ENCODE measurements at places on chromosomes 1 and 21.

- DNase-seq: no peak
Observed at GRCh38 chr1:59045636-59046035, 251.3 kb upstream of the FGGY start.

- DNase-seq: no peak
Observed at GRCh38 chr1:92094090-92094489, 13.9 kb downstream of the BTBD8 start.

- no peak for DNase-seq
Observed at GRCh38 chr1:240732390-240732789, 120.4 kb upstream of the GREM2 start.

- no peak for DNase-seq
Observed at GRCh38 chr1:29576510-29576909, 340.2 kb downstream of the PTPRU start.

- DNase-seq: no peak
Observed at GRCh38 chr1:234295068-234295467, 78.2 kb upstream of the COA6 start.

- DNase-seq: no peak
Observed at GRCh38 chr1:236920286-236920894, 83.9 kb downstream of the MT1HL1 start.

- no peak for DNase-seq
Observed at GRCh38 chr1:178627037-178627436, 98.0 kb upstream of the RALGPS2 start.

- DNase-seq: no peak
Observed at GRCh38 chr1:229058729-229059128, 212.2 kb upstream of the RAB4A start.

DNA sequence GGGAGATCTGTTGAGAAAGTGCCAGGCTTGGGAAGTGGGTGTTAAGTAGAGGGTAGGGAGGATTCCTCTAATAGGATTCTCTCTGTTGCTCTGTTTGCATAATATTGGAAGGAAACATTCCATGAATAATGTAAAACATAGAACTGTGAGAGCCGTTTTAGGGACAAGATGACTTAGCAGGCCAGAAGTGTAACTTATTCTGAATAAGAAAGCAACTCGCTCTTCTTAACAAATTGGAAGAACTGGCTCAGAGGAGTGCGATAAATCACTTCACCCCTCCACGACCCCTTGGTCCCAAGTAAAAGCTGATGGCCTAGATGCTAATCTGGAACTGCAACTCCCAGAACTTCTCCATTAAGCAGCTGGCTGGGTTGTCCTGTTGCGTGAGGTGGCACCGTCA is 19.1 kb downstream of the SIM2 start:
- DNase-seq: no peak

DNA sequence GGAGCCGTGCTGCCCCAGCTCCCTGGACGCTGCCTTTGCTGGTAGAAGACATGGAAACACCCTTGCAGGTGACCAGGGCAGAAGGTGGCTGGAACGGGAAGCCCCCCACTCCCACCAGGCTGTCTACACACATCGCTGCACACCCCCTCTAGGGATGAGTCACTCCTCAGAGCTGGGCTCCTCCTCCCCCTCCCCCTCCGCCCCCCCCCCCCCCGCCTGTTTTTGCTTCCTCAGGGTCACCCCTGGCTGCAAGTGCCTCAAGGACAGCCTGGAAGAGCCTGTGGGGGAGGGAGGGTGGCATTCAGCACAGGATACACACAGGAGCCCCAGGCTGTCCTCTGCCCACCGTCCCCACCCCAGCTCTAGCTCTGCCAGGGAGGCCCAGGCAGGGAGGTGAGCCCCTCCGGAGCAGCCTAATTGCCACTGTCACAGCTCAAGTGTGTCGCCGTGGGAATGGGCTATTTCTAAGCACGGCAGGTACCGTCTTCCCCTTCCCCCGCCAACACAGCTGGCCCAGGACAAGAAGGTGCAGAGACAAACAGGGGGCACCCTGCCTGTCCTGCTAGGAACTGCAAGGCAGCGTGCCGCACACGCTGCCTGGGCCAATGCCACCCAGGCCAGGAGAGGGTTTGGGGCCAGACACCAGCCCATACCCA is 2.5 kb downstream of the FNDC10 start:
- no peak for DNase-seq

DNA sequence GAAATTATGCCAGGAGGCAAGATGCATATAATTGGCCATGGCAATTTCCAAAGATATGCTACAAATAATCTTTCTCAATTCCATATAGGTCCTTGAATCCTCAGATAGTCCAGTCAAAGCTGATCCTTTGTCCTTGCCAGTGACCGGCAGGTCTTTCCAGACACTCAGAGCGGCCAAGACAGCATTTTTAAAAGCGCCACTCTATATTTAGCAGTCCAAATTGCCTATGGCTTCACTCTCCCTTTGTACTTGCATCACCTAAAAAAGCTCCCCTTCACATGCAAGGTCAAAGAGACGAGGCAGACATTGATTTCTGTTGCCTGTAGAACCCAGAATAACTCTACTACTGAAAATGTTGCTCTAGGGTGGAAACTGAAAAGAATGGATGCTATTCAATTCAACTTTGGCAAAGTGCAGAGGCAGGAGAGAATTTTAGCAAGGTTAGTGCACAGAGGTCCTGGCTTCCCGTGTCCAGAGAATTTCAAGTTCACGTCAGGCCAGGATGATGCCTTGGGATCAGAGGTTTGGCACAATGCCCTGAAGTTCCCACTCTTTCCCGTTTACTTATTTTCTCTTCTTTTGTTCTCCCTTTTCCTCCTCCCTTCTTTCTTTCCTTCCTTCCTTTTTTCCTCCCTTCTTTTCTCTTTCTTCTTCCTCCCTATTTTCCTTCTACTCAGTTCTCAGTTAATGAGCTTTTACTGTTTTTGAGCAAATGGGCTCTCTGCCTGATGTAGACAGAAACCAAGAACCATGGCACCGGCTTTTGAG is 108.5 kb downstream of the KCNK1 start:
- no peak for DNase-seq

- DNase-seq: no peak
Observed at GRCh38 chr1:91924146-91924545, 25.1 kb upstream of the BRDT start.

- no peak for DNase-seq
Observed at GRCh38 chr21:28239340-28239739, 753.3 kb downstream of the LTN1 start.

DNA sequence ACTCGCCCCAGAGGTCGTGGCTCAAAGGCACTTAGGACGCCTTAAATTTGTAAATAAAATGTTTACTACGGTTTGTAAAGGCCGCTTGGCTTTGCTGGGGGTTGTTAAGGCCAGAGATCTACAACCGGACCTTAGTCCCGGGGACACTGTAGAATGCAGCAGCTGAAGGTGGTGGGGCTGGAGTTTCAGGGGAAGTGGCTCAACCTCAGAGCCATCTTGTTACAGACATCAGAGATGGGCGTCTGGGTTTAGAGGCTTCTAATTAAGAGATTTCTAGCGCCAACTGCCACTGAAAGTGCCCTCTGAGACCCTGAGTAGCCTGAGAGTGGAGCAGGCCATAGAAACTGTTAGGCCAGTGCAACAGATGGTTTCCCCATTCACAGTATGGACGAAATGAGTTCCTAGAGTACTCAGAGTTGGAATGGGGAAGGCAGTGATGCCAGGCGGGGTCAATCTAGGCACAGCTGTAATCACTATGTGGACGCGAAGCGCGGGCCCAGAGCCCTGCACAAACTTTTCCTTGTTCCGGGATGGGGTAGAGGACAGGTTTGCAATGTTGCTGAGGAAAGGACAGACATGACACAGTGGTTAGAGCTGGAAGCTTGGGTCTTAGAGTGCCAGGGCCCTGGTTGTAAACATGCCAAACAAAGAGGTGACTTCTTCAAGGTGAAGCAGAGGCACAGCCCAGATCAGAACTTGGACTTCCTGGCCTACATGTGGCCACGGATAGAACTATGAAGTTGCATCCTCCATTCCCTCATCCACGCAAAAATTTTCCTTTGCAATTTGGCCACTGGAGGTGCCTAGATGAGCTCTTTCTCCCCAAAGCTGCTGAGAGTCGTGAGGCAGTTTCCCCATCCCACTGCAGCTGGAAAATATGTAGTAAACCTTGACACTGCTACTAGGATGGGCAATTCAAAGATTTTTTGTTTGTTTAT is 6.0 kb downstream of the HLX start:
- DNase-seq: no peak

DNA sequence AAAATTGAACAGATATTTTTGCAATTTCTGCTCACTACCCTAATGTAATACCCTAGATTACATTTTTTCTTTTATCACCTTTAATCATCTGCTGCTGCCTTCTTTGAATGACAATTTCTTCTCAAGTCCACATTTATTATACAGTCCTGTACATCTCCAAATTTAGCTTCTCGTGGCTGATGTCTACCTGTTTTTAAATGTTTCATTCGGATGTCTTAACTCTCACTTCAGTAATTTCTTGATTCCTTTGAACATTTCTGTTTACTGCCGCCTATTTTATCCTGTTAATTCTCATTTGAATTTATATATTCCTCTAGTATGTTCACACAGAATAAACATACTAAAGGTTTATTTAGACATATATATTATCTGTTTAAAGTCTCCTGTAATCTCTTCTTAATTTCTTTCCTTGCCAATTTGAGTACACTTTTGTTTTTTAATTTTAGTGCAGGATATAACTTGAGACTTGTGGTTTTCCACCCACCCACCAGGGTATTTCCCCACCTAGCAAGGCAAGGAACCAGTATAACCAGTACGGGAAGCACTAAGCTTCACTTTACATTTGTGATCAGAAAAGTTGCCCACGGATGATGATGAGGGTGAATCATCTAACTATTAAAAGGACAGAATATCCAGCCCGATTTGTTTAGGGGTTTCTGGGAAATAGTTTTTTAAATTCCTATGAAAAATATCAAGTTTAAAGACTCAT is 12.7 kb downstream of the INSL5 start:
- DNase-seq: no peak

DNA sequence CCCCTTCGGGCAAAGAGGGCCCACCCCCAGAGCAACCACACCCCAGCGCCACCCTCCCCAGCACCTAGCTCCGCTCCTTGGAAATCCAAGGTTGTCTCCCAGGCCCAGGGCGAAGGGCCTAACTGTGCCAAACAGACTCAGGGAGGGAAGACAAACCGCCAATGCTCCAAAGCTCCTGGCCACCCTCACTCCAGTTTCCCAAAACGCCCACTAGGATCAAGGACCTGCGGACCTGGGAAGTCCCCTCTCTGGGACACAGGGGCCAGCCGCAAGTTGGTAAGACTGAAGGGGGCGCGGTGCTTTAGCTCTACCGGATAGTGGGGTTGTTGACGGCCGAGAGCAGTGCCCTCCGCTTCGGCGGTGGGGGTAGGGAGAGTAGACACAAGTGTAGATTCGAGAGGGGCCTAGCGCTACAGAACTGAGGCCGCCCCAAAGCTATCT is 581 bp downstream of the IRF6 start:
- DNase-seq: no peak

GRCh38 chr1:63023171-63023570 is 239.2 kb downstream of the ATG4C start:
- DNase-seq: no peak

- no peak for DNase-seq
Observed at GRCh38 chr21:37619464-37619974, 252.9 kb downstream of the DYRK1A start.

DNA sequence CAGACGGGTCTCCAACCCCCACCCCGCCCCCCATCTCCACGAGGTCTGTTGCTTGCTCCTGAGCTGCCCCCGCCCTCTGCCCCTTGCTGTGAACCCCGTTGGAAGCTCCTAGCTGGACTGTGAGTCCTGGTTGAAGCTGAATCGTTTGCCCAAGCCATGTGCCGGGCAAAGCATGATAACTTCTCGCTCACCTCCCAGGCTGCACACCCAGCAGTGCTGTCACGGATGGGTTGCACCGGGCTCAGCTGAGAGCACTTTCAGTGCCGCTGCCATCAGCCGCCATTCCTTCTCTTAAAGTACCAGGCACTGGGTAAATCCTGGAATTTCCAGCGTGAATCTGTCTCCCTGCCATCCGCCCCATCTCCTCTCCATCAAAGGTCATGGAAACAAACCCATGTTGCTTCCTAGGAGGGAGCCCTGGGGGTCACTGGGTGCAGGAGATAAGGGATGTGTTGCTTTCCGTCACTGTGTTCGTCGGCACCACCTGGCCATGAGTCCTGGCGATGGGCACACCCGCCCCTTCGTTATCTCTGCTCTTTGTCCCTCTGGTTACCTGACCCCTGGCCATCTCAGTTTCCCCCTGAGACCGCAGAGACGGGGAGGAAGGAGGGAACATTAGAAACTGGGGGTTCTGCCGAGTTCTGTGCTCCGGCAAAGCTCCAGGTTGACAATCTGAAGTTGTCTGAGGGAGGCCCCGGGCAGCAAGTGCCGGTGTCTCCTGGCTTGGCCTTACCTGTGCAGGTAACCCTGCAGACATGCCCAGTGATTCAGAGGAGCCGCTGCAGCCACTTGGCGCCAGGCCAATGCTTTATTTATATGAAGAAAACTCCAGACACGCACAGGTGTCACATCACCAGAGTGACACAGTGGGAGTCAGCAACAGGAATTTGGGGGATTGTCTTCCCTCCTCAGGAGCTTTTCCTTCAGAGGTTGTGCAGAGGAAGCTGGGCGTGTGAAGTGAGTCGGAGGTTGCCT is 2.7 kb downstream of the PDE9A start:
- DNase-seq: no peak

DNA sequence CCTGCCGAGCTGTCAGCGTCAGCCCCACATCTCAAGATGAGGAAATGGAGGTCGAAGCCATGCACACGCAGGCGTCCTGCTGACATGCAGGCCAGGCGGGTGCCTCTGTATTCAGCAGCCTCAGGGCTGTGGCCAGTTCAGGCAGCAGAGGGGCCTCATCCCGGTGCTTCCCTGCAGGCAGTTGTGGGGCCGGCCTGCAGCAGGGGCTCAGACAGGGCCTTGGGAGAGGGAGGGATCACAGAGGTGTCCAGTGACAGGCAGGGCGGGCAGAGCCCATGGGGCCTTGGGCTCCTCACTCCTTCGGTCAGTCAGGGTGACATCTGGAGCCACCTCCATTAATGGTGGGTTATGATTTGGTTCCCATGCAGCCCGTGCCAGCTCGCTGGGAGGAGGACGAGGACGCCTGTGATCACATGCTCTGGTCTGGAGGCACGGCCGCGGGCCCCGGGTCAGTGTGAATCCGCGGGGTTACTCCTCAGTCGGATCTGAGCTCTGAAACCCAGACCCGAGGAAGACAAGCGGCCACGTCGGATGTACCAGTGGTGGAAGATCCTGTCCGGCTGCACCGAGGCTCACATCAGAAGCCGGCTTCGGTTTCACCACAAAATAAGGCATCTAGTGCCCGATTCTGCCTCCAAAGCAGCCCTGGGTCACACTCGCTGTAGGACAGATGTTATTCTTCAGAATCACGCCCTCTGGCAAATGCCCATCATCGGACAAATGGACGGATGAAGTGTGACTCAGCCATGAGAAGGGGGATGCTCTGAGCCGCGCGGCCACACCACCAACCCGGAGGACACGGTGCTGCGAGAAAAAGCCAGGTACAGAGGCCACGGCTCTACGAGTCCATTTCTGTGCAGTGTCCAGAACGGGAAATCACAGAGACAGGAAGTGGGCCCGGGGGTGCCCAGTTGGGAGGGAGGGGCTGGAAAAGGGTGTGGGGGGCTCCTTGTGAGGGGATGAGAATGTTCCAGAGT is 33.4 kb downstream of the KRTAP10-1 start:
- DNase-seq: no peak

Data from CD4-positive, alpha-beta T cell treated with Interferon gamma for 1 hour (primary cell).